GM04503 (cell line): ENCODE measurements at places on chromosomes 6 and 20.

GRCh38 chr6:43758617-43759050 is 11.4 kb upstream of the VEGFA start:
- no peak for DNase-seq

GRCh38 chr20:41364967-41365765 is 1.5 kb downstream of the EMILIN3 start:
- no peak for DNase-seq

GRCh38 chr20:59004763-59005522 is 2.1 kb downstream of the CTSZ start:
- DNase-seq = no peak

GRCh38 chr6:132131351-132131750 is 180.2 kb upstream of the CCN2 start:
- DNase-seq = no peak

GRCh38 chr6:37540390-37540789 is 40.7 kb upstream of the CCDC167 start:
- DNase-seq = no peak

- DNase-seq = no peak
These were observed 126.0 kb downstream of the SCML4 start for GRCh38 chr6:107698146-107698545.

- DNase-seq = no peak
These were observed 149.5 kb upstream of the SLC22A16 start for GRCh38 chr6:110625883-110626282.
